ENCODE measurements at places on chromosomes 7 and 10.

- DNase-seq, result no peak
Measured at GRCh38 chr10:64506963-64507362, 985.8 kb downstream of the REEP3 start.

- no peak for DNase-seq
Measured at GRCh38 chr7:130379019-130379418, 1.3 kb upstream of the CPA1 start.

- DNase-seq, result no peak
Measured at GRCh38 chr10:73891540-73891939, 17.2 kb upstream of the CAMK2G start.

DNA sequence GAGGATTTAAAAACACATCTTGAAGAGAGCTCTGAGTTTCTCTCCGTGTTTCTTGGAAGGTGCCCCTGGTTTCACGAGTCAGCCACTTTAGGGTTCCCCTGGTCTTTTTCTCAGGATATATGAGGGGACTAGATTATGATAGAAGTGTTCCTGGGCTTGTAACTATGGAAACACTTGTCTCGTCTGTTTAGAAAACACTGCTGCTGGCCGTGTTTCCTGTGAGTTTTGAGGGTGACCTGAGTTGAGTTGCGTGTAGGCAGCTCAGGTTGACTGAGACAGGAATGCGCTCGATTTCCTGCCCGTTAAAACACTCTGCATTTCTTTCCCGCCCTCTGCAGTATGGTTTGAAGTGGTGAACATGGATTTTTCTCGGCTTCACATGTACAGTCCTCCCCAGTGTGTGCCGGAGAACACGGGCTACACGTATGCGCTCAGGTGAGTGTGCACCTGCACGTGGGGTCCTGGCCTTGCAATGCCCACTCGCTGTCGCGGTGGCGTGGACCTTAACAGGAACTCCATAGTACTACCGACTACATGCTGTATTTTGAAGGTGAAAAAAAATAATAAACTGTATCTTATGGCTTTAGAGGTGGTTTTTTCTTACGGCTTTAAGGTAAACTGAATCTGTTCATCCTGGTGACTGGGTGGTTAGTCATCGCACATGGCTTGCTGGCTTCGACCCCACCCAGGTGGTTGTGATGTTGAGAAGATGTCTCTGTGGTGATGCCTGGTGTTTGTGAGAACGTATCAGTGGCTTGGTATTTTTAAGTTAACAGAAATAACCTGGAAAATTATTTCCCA is at the start of gene SUN1:
Gene SUN1 (plus strand): TSS at position 310 of the 801 bp plus-strand sequence. CDS start 49 bp downstream, at position 359.
- DNase-seq, result peak; percentile 70

- DNase-seq, result no peak
Measured at GRCh38 chr7:103343332-103343731, 1.2 kb downstream of the DNAJC2 start.

- DNase-seq, result no peak
Measured at GRCh38 chr7:42611289-42611928, 300.5 kb downstream of the C7orf25 start.

DNA sequence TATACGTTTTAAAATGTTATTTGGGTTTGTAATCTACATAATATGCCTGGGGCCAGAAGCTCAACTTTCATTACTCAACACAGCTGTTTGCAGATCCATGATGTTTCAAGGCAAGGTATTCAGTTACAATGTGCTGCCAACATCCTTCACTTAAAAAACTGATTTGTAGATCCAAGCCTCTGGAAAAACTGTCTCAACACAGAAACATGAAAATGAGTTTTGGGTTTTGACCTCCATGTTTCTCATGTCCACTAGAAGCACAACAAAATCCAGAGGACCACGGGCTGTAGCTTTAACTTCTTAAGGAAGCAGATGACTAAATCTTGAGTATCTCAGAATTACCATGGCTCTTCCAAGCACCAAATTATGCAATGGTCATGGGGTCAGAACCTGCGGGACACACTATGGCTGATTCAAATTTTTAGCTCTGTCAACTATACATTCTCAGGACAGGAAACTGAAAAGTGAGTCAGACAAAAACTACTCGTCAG is 247.1 kb upstream of the GRB10 start:
- DNase-seq, result no peak

DNA sequence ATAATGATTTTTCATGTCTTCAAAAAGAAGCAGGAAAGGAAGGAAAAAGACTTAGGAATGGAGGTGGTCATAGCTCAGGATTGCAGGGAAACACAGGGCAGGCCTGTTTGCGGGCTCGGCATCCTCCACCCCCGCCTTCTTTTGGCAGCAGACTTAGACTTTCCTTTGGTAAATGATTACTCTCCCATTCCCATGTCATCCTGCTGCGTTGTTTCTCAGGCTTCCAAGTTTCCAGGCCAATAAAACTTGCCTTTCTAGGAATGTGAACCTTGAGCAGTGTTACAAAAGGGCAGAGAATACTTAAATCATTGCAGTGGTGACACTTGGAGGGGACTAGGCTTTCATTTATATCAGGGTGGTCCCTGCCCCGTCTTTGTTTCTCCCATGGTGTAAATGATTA is 34.0 kb upstream of the DGKB start:
- DNase-seq, result no peak

DNA sequence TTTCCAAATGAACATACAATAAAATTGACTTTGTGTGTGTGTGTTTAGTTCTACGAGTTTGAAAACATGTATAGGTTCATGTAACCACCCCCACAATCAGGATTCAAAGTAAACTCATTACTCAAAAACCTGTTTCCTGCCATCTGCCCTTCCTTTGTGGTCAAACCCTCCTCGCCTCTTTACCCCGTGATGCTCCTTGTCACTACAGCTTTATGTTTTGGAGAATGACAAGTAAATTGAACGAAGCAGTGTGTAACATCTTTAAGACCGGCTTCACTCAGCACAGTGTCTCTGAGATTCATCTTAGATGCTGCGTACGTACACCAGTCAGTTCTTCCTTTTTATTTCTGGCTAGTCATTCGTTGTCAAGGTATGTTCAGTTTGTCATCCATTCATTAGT is 54.6 kb upstream of the MKI67 start:
- DNase-seq, result peak; percentile 51

DNA sequence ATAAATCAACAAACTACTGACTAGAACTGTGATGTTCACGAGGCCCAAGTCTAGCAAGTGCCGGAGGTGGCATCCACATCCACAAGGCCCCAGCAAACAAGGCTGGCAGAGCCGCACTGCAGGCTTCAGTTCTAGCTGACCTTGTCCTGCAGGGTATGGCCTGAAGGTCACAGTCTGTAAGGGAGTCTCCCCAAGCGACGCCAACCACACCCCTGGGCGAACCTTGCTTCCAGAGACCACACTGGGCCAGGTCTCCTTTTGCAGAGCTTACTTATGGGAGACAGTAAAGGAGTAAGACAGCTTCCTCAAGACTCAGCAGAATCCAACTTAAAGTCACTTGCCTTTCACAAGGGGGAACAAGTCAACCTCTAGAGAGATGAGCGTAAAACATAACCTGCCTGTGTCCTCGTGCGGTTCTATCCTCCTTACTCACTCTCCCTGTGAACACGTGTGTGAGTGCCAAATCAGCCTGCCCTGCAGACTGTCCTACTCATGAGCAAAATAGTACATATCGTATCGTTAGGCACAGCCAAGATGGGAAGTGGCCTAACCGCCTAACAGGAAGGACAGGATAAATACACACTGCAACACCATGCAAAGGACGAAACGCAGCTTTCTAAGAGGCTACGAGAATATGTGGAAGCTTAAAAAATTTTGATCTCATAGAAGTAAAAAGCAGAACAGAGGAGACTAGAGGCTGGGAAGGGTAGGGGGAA is 22.7 kb downstream of the FAM53B start:
- DNase-seq, result peak; percentile 37

DNA sequence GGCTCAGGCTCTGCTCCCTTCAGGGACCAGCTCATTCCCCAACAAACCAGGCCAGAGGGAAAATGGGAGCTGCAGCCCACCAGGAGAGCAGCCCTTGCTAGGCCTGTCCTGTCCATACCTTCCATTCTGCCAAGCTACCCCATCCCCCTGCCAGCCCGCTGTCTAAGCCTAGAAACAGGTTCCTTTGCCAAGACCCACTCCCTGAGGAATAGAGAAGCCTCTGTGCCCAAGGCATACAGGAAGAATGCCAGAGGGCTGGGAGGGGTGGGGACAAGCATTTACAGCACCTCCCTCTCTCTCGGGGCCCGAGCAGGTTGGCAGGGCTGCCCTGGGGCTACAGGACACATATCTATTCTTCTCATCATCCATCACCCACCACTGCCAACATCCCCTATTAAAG is 178.3 kb downstream of the GRID1 start:
- no peak for DNase-seq

DNA sequence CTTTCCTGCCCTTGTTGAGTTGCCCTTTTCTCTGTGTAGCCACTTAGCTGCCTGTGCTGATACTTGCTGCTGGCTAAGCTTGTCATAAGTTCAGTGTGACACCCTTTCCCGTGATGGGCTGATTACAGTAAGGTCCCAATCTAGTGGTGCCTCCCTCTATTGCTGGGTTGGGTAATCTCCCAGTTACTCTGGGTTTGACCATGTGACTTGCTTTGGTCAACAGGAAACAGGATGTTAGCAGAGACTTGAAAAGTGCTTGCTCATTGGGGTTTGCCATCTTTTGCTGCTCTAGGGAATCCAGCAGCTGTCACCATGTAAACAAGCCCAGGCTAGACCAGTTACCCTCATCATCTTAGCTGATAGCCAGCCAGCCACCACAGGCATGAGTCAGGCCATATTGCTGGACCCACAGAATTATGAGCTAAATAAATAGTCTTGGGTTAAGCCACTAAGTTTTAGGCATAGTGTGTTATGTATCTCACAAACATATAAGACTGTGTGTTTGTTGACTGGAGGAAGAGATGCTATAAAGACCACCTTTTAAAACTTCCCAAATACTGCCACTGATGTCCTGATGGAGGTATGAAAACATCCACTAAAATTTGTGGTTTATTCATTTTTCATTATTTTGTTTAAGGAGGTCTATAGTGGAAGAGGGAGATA is 4.0 kb upstream of the LEP start:
- DNase-seq, result peak; percentile 75

- DNase-seq, result no peak
Measured at GRCh38 chr7:152674860-152675758, 832 bp downstream of the XRCC2 start.

DNA sequence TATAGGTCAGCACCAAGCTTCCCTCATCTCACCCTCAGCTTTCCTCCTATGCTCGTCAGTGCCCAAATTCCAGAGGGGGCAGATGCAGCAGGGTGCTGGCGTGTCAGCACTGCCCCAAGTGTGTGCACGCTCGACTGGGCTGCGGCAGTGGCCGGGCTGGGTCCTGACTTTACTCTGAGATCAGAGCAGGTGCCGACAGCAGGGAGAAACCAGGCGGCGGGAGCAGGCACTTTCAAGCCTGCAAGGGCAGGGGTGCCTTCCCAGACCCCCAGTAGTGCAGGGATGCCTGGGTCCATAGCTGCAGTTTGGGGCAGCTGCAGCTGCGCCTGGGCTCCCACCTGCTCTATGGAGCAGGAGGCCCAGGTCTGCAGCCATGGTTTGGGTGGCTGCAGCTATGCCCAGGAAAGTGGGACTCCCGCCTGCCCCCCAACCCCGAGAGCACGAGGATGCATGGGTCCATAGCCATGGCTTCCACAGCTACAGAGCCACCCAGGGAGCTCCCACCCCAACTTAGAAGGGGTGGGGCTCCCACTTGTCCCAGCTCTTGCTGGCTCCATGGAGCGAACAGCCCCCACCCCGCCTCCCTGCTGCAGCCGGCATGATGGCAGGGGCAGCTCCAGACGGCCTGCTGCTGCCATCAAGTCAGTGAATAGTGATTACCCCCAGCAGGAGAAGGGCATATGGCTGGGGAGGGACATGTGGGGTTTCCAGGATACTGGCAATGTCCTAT is 199.2 kb upstream of the KMT2E start:
- no peak for DNase-seq

DNA sequence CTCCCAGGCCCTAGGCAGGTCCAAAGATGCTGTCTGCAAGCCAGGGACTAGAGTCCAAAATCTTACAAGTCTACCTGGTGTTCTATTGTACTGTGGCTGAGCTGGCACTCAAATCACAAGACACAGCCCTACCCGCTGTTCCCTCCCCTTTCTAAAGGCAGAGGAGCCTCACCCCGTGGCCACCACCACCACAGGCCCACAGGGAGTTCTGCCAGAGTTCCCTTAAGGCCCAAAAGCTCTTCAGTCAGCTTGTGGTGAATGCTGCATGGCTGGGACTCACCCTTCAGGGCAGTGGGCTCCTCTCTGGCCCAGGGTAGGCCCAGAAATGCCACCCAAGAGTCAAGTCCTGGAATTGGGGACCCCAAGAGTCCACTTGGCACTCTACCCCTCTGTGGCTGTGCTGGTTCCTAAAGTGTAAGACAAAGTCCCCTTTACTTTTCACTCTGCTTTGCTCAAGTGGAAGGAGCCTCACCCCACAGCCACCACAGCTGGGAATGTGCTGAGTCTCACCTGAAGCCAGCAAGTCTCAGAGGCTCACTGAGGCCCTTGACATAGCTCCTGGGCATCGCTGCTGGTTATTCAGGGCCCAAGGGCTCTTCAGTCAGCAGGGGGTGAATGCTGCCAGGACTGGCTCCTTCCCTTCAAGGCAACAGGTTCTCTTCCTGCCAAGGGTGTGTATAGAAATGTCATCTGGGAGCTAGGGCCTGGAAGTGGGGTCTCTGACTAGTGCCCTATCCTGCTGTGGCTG is 48.8 kb upstream of the PSAP start:
- DNase-seq, result no peak

- DNase-seq, result no peak
Measured at GRCh38 chr7:67620216-67620933, 623.7 kb downstream of the TYW1 start.

- DNase-seq, result peak; percentile 47
Measured at GRCh38 chr10:46255801-46256747, 30.7 kb upstream of the ANTXRL start.

DNA sequence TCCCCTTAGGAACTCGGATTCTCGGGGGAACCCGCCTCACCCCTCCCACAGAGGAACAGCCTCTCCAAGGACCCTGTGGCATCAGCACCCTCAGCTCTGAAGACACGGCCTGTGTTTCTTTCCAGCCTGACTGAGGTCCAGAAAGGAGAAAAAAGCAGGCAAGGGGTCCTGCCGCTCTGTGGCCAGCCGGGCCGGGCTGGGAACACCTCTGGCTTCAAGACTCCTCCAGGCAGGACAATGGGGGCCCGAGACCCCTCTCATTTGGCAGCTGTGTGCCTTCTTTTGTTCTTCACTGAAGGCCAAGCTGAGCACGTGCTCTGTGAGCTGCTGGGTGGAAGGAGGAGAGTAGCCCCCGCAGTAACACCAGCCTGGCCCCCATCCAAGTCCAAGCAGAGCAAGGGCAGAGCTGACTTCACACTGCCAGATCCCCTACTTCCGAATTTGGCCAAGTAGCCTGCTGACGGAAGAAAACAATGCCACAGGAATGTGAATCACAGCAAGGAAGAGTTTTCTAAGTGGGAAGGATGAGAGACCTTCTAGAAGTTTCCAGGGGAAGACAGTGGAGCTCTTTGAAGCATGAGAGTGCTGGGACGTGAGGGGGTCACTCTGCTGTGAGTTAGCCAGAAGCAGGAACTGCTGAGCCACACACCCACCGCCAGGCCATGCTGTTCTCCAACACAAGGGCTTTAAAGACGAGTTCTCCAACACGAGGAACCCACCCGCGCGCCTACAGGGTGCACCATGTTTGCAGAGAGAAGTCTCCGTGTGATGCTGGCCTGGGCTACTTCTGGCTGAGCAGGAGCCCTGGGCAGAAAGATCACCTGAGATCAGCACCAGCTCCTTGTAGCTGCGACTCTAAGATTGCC is 3.1 kb downstream of the CNPY1 start:
- no peak for DNase-seq

Data from CD4-positive, alpha-beta T cell treated with Interleukin-1 beta for 1 hour (primary cell).